Activated naive CD8-positive, alpha-beta T cell treated with anti-CD3 and anti-CD28 coated beads, Interleukin-2, amount 50 U/mL, for 24 hours (primary cell): ENCODE measurements at places on chromosomes 12 and 14.

DNA sequence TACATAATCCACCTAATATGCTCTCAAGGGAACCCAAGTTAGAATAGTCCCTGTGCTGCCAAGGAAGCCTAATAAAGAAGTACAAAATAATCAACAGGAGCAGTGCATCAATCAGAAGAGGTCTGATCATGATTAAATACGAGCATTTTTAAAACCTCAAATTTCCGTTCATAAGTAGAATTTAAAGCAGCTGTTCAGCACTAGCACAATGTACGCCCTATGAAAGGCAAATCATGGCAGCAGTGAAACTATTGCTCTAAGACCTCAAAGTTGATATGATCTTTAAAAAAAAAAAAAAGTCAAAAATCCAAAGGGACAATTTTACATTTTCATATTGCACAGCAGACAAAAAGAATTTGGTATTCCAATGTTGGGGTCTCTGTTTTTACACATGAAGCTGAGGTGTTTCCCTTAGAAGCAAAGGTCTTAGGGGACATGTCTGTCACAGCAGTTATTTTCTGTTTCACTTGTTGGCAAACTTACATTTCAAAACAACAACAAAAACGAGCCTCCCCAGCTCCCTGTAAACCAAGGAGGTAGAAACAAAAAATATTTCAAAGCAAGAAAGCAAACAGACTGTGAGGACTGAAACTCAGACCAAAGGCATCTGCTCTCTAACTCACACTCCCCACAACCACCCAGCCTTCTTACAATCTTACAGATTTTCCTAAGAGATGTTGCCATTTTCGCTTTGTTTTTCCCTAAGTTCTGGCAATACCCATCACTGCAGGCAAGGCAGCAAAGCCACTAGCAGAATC, 28.2 kb downstream of the SOX5 start:
- no peak for DNase-seq

GRCh38 chr12:30969606-30970395, 43.3 kb downstream of the TSPAN11 start:
- DNase-seq = no peak

GRCh38 chr12:24487606-24488005, 461.3 kb downstream of the BCAT1 start:
- DNase-seq = no peak

GRCh38 chr12:64030155-64030554, 185.7 kb downstream of the SRGAP1 start:
- DNase-seq = no peak

DNA sequence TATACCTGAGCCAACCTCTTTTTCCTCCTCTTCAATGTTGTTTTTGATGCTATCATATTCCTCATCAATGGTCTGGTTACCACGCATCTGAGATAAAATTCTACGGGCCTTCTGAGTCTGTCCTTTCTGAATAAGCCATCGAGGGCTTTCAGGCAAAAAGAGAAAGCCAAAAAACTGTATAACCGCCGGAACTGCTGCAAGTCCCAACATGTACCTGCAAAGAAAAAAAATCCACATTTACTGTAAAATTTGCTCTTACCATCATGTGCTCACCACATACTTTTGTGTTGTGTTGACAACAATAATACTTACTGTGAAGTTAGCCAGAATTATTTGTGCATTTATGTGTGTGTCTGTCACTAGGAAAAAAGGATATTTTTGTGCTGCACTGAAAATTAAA, 77.6 kb downstream of the SLC2A13 start:
- DNase-seq = no peak

GRCh38 chr12:128025589-128026245, 241.3 kb upstream of the TMEM132C start:
- DNase-seq = no peak
